ENCODE measurements at places on chromosomes 5 and 9. TPM values are rescaled to one million over a fixed set of nuclear protein-coding genes. Genes with fewer than 3 reads are reported as not detected.

The FUBP3 gene
- 37.0 TPM for total RNA-seq

The KIF2A gene
- total RNA-seq = 69.1 TPM

The FBXW2 gene
- 35.4 TPM for total RNA-seq

The PSAT1 gene
- 106 TPM for total RNA-seq

The C9orf72 gene
- total RNA-seq = 6.1 TPM

The PCDHGB3 gene
- 5.2 TPM for total RNA-seq

The RNF14 gene
- 76.9 TPM for total RNA-seq

The IL3 gene
- not detected for total RNA-seq

The RASGRF2 gene
- total RNA-seq = 3.9 TPM

The GHR gene
- total RNA-seq = 2.2 TPM

The SEC61B gene
- total RNA-seq = 94.7 TPM

The NPDC1 gene
- total RNA-seq = 6.4 TPM
